ENCODE measurements at places on chromosomes 5 and 9. TPM values are rescaled to one million over a fixed set of nuclear protein-coding genes. Genes with fewer than 3 reads are reported as not detected.

- DNase-seq = no peak
Measured at GRCh38 chr5:35009019-35009418, 38.7 kb downstream of the AGXT2 start.

Gene SLC45A2
- not detected for polyA plus RNA-seq

Gene NPR3
- polyA plus RNA-seq = not detected

Gene CLIC3
- polyA plus RNA-seq = 2.1 TPM

DNA sequence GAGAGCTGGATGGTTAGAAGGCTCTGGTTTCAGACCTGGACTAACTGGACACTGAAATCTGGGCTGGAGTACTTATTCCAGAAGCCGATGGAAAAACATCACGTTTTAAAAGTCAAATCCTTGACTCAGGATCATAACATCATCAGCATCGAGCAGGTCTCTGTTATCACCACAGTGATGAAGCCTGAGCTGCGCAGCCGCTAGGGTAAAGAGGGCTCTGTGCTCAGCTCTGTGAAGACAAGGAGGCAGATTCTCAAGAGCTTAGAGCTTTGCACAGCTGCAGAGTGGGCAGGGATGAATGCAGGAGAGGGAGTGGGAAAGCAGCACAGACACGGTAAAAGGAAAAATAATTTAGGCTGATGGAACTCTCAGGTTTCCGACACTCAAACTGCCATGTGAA lies 208.8 kb upstream of the TAS2R1 start:
- DNase-seq = no peak

DNA sequence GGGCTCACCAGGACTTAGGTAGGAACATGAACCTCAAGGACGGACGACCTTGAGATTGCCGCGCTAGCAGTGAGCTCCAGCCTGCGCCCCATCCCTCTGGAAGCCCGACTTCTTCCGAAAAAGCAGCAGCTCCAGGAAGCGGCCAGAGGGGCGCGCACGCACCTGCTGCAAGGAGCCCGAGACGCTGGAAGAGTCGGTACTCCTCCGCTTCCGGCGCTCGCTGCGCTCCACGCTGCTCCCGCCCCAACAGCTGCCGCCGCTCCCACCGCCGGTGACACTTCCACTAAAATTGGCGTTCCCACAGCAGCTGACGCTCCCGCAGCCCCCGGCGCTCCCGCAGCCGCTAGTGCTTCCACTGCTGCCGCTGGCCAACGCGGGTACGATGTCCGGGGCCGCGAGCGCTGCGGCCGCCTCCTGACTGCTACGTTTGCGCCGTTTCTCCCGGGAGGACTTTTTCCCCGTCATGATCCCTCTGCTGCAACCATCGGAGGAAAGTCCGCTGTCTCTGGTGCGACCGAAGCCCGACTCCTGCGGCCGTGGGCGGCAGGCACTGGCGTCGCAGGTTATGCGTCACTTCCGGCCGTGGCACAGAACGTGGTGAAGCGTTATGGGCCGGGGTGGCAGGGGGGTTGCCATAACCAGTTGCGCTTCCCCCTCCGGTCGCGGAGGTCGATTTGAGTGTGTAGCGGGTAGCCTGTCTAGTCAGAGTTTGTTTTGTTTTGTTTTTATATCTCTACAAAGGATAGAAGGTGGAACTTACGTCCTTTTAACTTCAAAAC lies at the start of gene CAAP1:
Gene CAAP1, minus strand, starts transcription at position 552 of the 779 bp plus-strand sequence. Its CDS starts 87 bp downstream, at position 465.
- peak; percentile 95 for DNase-seq

Gene MEIKIN
- polyA plus RNA-seq = not detected

- DNase-seq = peak; percentile 39
Measured at GRCh38 chr9:97831843-97832636, 21.0 kb upstream of the FOXE1 start.

DNA sequence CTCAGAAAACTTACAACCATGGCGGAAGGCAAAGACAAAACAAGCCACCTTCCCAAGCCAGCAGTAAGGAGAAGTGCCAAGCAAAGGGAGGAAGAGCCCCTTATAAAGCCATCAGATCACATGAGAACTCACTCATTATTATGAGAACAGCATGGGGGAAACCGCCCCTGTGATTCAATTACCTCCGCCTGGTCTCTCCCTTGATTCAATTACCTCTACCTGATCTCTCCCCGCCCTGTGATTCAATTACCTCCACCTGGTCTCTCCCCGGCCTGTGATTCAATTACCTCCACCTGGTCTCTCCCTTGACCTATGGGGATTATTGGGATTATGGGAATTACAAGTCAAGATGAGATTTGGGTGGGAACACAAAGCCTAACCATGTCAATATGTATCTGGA lies 467.3 kb upstream of the FTMT start:
- DNase-seq = no peak

Gene IL13
- 0.14 TPM for polyA plus RNA-seq
